ENCODE measurements at places on chromosomes 5 and 9.

DNA sequence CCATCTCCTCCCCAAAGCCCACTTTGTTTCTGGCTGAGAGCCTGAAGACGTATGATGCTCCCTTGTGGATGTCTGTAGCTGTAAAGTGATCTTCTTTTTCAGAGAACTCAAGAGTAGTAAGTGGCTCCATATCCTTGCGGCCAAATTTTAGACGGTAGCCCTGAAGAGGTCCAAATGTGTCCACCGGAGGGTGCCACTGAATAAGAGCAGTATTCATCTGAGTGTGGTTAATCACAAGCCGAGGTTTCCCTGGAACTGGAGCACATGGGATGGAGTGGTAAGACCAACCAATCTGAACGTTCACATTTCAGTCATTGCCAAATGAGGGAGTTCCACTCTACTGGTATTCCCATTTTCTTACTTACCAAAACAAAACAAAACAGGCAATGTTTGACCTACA lies 686.5 kb upstream of the DMAC1 start:
- DNase-seq: no peak

DNA sequence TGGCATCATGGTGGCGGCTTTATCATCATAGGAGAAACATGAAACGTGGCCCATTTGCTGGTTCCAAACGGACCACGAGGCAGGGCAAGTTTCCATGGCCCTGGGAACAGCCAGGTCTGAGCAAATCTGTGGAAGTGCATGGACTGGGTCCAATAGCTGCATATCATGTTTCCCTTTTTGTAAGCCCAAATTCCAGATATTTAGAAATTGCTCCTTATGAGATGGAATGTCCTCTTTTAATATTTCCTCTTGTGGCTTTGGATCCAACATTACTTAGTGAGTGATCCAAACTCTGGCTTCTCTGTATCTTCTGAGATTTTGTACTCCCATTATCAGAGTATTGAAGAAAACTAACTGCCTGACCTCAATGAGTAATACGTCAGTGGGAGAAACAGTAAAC lies 79.8 kb upstream of the FBXL7 start:
- DNase-seq: no peak

GRCh38 chr9:133777068-133777791 lies 39.1 kb upstream of the SARDH start:
- no peak for DNase-seq

DNA sequence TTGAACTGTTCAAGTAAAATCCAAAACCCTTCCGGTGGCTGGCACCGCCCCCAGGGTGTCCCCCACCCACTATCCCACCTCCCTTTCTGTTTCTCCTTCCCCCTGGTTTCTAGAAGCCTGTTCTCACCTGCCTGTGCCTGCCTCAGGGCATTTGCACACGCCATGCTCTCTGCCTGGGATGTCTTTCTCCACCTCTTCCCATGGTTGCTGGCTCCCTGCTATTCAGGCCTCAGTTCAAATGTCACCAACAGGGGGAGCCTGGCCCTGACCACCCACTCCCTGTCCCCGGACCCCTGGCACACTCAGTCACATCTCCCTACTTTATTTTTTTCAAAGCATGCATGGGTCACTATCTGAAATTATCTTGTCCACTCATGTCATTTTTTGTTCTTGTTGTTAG lies 39.9 kb upstream of the EEIG1 start:
- DNase-seq: no peak

DNA sequence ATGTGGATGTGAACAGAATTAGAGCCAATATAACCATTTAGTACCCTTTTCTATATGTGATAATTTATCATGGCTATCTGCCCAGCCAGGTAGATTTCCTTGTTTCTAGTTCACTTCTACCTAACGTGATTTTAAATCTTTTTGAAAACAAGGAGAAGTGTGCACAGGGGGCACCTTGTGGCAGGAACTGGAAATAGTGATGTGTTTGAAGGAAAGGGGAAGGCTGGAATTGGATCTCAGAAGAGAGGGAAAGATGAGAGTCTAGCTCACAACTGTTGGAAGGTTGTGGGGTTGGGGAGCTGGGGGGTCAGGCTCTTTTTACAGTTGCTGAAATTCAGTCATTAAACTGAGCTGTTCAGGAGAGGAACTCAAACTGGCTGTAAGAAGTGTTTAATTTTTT lies 219.5 kb downstream of the KCTD16 start:
- DNase-seq: peak; percentile 8

DNA sequence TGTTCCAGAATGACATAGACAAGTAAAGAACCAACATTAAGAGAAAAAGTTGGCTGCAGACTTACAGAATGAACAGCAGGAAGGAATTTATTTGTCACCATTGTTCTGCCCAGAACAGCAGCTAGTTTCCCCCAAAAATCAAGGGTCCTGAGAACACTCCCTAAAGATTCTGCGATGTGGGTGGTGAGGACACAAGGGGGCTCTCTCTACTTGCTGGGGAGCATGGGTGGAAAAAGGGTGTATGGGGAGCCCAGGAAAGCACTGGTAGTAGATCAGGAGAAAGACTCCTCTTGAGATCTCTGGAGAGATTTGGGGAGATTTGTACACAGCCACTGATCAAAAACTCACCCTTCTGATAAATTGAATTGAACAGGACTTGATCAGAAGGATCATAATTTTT lies 316.5 kb downstream of the KCTD16 start:
- DNase-seq: no peak

GRCh38 chr5:173165177-173166016 lies 21.1 kb downstream of the BNIP1 start:
- no peak for DNase-seq

GRCh38 chr5:142814122-142814521 lies 43.9 kb downstream of the ARHGAP26 start:
- no peak for DNase-seq

DNA sequence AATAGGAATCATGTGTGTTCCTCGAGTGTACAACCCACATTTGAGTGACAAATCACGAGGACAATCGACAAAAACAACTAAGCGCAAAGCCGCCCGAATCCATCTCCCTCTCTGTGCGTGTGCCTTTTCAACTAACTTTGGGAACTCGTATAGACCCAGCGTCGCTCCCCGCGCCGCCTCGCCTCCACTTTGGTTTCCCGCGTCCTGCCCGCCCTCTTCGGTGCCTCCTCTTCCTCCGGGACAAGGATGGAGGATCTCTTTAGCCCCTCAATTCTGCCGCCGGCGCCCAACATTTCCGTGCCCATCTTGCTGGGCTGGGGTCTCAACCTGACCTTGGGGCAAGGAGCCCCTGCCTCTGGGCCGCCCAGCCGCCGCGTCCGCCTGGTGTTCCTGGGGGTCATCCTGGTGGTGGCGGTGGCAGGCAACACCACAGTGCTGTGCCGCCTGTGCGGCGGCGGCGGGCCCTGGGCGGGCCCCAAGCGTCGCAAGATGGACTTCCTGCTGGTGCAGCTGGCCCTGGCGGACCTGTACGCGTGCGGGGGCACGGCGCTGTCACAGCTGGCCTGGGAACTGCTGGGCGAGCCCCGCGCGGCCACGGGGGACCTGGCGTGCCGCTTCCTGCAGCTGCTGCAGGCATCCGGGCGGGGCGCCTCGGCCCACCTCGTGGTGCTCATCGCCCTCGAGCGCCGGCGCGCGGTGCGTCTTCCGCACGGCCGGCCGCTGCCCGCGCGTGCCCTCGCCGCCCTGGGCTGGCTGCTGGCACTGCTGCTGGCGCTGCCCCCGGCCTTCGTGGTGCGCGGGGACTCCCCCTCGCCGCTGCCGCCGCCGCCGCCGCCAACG lies at the start of gene GPR150:
Gene GPR150 (plus strand): TSS at position 58 of the 840 bp plus-strand sequence. CDS start 189 bp downstream, at position 247.
- DNase-seq: peak; percentile 76

GRCh38 chr9:3931996-3932906 lies 367.6 kb downstream of the GLIS3 start:
- no peak for DNase-seq

- DNase-seq: peak; percentile 58
Measured at GRCh38 chr5:160787240-160787639, 64.8 kb downstream of the ATP10B start.

GRCh38 chr9:76667521-76667957 lies 96.7 kb upstream of the PCA3 start:
- DNase-seq: no peak

GRCh38 chr5:171420431-171421241 lies 1.2 kb downstream of the FGF18 start:
- peak; percentile 47 for DNase-seq

GRCh38 chr9:124799274-124800006 lies 22.5 kb downstream of the OLFML2A start:
- DNase-seq: no peak

GRCh38 chr9:91884696-91885687 lies 65.0 kb downstream of the ROR2 start:
- DNase-seq: no peak

GRCh38 chr5:542319-543311 lies 18.4 kb upstream of the SLC9A3 start:
- DNase-seq: no peak

DNA sequence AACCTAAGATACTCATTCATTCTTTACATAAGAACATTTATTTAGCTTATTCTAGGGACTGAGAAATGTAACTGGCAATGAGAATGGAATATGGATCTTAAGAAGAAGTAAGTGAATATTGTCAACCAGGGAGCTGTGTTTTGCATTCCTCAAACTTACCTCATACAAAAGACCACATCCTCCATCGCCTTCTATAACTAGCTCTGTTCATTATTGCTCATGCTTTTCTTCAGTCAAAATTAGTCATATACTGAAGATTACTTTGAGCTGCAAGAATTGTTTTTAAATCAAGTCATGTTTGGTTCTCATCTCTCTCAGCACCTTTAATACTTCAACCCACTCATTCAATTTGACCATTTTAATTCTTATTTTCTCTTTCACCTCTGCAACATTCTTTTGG lies 140.3 kb upstream of the RASA1 start:
- DNase-seq: no peak

DNA sequence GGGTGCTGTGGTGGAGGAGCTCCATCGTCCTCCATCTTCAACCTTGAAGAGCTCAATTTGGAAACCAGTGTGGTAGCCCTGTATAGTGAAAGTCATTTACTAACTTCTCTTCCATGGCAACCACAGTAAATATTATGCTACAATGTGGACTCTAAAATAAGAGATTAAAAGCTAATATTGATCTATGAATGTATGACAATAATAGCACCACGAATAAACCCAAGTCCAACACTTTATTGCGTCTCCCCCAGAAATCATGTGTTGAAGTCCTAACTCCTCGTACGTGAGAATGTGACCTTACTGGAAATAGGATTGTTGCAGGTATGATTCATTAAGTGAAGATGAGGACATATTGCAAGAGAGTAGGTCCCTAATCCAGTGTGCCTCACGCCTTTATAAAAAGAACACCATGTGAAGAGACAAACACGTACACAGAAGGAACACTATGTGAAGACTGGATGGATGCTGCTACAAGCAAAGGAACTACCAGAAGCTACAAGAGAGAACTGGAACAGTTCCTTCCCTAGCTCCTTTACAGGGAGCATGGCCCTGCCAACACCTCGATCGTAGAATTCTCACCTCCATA lies 276.2 kb downstream of the PDE4D start:
- no peak for DNase-seq

- no peak for DNase-seq
Measured at GRCh38 chr5:74367241-74367733, 273.2 kb downstream of the ENC1 start.

GRCh38 chr9:35350827-35351549 lies 138.9 kb upstream of the RUSC2 start:
- no peak for DNase-seq

DNA sequence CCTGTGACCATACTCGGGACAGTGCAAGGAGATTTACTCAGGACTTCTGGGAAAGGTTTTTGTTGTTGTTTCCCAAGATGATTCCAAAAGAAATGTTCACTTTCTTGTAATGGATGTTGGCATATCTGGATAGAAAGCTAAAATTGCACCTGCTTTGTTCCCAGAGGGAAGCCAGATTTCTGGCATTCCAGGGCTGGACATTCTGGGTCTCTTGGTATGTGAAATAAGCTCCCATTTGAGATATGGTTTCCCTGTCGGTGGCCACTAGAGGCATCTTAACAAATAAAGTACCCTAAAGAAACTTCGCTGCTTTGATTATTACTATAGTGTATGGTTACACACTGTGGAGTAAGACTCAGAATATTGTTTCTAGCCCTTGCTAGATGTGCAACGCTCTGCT lies 737.3 kb downstream of the BRINP1 start:
- DNase-seq: no peak

- DNase-seq: no peak
Measured at GRCh38 chr9:3477236-3477834, 48.5 kb downstream of the RFX3 start.

DNA sequence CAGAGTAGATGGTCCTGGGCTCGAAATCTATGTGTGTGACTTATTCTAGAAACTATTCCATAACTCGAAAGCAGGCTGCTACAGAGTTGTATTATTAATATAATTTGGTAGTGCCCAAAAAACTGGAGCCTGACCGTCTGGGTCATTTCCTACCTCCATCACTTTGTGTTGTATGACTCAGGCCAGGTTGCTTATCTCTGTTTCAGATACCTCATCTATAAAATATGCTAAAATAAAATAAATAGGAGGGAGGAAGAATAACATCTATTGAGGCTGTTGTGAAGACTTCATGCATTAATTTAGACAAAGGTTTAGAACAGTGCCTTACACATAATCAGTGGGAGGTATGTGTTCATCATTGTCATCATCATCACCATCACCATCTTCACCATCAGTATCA lies 57.7 kb downstream of the PDE4D start:
- DNase-seq: no peak

GRCh38 chr9:2125906-2126305 lies 110.8 kb downstream of the SMARCA2 start:
- no peak for DNase-seq

GRCh38 chr5:169098331-169099121 lies 202.4 kb downstream of the SLIT3 start:
- no peak for DNase-seq

DNA sequence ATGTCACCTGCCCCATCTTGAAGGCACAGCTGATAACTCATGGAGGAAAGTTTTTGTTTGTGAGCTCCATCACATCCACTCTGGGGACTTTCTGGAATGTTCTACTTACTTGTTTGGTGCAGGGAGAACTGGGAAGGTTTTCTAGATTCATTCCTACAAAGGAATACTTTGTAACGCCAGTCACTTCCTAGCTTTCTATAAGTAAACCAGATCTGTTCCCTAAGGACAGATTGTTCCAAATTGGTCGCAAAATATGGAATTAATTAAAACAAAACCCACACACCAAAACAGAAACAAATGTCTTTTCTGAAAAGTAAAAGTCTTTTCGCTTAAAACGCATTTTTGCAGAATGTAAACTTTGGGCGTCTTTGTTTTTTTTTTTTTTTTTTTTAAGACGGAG lies 167.6 kb downstream of the PDZD2 start:
- no peak for DNase-seq

- DNase-seq: peak; percentile 49
Measured at GRCh38 chr9:121267689-121268597, at the start of gene GSN. Gene GSN, plus strand, starts transcription at chr9:121268162. Its CDS starts 33,810 bp downstream, at chr9:121301972.

DNA sequence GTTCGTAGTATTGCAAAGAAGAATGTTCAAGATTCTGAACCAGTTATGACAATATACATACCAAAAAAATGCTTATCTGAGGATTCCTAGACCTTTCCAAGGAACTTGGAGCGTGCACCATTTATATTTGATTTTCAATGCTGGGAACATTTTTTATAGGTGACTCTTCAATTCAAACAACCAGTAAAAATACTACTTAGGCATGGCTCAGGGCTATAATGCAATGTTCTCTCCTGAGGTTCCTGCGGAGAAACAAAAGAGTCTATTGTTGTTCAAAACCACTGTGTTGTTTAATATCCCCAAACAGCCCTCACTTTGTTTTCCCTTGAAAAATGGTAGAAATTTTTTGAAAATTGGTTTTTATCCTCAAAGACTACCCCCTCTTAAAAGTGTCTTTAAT lies 335.7 kb upstream of the IZUMO3 start:
- no peak for DNase-seq

GRCh38 chr5:66411701-66412100 lies 184.5 kb upstream of the MAST4 start:
- DNase-seq: no peak
